ENCODE measurements at places on chromosomes 12 and 14.

- DNase-seq = no peak
Measured at GRCh38 chr12:93274937-93275336, 102.8 kb upstream of the NUDT4 start.

DNA sequence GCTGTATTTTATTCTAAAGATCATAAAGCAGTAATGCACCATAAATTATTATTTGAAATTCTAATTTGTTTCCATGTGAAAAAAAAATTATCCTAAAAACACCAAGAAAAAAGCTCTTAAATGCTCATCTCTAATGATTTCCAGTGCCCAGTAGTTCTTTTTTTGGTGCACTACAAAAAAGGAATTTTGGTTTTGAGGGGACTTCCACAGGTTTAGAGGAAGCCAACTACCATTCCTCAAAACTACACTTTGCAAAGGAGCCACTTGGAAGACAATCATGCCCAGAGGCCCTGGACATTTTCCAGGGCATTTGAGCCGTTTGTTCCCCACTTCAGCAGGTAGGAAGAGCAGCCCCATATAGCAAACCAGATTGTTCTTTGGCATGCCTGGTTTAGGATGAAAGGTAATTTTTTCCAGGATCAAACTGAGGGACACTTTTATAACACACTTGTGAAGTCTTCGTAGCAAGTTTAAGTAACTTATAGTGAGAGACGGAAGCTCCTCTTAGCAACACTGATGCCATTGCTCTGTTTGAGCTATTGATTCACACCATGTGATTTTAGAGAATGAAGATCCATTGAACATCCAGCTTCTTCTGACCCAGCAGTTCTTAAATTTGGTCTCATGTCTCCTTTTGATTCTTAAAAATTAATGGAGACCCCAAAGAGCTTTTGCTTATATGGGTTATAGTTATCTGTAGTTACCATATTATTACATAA lies 187.9 kb downstream of the ETV6 start:
- DNase-seq = no peak

- no peak for DNase-seq
Measured at GRCh38 chr12:92143686-92144630, 1.7 kb downstream of the BTG1 start.

DNA sequence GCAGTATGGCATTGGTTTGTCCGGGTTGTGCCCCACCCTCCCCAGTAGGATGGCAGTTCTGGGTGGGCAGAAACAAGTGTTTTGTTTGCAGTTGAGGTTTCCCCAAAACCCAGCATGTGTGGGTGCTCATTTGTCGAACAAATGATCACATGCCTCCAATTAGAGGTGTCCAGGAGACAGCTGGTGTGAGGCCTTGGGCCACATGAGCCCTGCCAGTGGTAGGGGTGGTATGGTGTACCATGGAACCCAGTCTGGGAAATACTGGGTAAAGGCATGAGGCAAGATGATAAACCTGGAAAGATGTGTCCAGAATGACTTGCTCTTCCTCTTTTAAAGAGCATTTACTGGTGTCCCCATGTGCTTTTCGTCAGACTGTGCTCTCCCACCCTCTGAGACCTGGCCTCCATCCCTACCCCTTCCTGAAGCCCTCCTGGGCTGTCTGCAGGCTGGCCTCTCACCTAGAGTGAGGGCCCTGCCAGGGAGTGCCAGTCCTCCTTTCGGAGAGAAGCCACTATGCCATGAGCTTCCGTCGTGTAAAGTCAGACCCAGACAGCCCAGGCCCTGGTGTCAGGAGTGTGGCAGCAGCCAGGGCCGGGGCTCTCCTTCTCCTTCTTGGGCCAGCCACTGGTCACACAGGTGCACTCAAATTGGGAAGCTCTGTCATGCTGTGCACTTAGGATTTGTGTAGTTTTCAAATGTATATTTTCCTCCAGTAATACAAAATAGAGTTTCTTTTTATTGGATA lies 17.6 kb downstream of the ANKRD9 start:
- DNase-seq = no peak

DNA sequence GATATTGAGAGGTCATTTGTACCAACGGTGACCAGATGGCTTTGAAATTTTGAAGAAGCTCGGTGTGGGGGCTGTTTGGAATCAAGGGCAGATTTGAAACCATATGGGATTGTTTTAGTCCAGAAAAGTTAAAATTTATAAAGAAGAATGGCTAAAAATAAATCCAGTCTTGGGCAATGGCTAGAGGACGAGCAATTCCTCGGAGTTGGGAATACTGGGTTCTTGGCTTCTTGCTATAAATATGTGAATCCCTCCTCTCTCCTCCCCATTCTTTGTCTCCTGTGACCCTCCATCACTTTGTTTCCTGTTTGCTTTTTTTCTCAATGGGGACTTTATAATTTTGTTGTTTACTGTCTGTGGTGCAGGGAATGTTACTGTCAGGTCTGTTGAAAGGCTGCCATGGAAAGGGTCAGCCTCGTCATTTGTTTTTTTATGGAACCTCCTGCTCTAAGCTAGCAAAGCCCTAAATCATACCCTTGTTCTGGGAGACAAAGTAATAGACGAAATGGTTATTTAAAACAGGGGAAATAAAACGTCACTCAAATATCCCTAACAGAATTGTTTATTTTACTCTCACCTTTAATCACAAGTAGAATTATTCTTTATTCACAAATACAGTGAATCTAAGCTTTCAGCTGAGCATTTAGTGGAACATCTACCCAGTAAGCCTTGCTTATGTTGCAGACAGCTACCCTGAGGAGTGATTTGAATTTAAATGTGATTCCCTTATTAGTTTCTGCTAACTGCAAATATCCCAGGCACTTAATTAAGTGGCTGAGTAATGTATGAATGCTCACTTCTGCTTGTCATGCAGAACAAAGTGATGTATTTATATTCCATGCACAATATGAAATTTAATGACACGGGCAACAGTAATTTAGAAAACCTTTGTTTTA lies 273.1 kb upstream of the NOVA1 start:
- no peak for DNase-seq

GRCh38 chr14:63737582-63738006 lies 9.7 kb upstream of the SGPP1 start:
- DNase-seq = peak; percentile 68

GRCh38 chr12:33267641-33268040 lies 172.0 kb downstream of the SYT10 start:
- no peak for DNase-seq

GRCh38 chr14:69493038-69493437 lies 8.5 kb downstream of the PLEKHD1 start:
- no peak for DNase-seq

DNA sequence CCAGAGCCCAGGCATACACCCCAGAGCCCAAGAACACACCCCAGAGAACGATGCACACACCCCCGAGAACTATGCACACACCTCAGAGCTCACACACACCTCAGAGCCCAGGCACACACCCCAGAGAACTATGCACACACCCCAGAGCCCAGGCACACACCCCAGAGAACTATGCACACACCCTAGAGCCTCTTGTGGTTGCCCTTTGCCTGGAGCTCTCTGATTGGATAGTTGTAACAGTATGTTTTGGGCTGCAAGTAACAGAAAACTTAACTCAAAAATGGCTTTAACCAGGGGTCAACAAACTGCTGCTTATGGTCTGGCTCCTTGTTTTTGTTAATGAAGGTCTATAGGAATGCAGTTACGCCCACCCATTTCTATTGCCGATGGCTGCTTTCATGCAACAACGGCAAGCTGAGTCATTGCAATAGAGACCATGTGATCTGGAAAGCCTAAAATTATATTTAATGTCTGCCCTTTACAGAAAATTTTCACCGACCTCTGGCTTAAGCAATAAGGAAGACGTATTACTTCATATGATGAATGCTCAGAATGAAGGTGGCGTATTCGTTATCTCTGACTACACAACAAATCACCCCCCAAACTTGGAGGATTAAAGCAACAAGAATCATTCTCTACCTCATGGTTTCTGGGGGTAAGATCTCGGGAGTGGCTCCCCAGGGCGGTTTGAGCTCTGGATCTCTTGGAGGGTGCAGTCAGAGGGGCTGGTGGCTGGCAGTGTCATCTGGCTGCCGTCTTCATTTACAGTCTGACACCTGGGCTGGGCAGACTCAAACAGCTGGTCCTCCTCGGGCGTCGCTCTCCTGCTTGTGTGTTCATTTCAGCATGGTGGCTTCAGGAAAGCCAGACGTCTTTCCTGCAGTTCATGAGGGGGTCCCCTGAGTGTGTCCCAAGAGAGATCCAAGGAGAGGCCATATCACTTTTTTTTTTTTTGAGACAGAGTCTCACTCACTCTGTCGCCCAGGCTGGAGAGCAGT lies 66.3 kb upstream of the NCOR2 start:
- DNase-seq = no peak

DNA sequence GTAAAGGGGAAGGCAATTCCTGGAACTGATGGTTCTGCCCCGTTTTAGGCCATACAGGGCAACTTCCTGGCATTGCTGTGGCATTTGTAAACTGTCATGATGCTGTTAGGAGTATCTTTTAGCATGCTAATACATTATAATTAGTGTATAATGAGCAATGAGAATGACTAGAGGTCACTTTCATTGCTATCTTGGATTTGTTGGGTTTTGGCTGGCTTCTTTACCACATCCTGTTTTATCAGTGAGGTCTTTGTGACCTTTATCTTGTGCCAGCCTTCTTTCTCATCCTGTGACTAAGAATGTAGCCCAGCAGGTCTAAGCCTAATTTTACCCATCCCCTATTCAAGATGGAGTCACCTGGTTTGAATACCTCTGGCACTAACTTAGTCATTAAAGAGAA lies 51.2 kb downstream of the TESPA1 start:
- DNase-seq = peak; percentile 2

- DNase-seq = no peak
Measured at GRCh38 chr12:1890810-1891209, 27.6 kb downstream of the CACNA2D4 start.

- no peak for DNase-seq
Measured at GRCh38 chr12:108046650-108047049, 82.4 kb upstream of the WSCD2 start.

DNA sequence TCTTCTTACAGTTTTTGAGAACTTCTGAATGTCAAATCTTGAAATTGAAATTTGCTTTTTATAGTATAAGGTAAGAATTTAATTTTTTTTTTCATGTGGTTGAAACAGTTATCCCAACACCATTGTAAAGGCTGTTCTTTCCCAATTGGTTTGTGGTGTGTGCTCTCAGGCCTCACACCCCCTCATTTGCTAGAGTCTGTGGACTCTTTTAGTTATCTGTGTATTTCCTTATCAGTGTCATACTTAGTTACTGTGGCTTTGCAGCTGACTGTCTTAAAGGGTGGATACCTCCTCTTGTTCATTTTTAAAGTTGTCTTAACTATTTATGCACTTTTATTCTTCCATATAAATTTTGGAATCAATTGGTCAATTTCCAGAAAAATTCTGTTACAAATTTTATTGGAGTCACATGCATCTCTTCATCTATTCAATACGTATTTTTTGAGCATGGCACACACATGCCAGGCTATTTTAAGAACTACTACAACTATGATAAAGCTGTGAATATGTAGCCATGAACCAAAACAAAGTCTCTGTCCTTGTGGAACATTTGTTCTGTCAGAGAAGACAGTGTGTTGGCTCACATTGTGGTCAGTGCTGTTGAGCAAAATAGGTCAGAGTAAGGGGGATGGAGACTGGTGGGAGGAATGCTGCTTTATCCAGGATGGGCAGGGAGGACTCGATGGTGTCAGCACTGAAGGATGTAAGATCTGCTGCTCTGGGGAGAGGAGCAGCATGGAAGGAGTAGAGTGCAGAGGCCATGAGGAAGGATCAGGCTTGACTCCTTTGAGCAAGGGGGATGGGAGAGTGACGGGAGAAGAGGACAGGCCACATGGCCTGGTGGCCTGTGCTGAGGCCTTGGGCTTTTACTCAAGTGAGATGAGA lies 24.1 kb downstream of the FGF23 start:
- no peak for DNase-seq

- DNase-seq = no peak
Measured at GRCh38 chr14:97993508-97994019, 1196.4 kb downstream of the VRK1 start.

DNA sequence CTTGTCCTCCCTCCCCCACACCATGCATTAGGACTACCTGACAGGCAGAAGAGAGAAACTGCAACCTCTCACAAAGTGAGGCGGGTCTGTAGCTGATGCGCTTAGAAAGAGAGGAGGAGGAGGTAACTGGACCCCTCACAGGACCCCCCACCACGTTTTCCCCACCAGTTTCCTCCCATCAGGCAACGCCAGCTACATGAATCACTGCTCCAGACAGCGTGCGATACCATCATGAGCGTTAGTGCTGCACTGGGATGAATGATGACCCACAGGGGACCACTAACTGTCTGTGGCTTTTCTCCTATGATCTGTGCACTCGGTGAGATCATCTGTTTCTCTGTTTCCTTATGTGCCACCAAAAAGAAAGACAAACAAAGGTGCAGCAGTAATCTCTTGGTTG lies 77.7 kb downstream of the KCNK10 start:
- no peak for DNase-seq

DNA sequence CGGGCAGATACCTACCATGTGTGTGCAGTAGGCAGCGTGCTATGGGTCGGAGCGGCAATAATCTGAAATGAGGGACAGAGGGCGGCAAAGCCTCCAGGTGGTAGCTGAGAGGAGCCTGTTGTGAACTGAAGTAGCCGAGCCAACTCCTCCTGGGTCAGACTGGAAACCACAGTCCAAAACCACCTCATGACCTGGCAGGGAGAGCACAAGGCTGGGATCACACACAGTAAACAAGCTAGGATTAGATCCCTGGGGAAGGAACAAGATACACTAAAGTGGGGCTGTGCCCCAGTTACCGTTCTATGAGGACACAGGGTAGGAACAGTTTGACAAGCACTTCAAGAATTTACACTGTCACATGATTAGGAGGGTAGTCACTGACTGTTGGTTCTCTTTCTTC lies 49.0 kb downstream of the AREL1 start:
- no peak for DNase-seq

DNA sequence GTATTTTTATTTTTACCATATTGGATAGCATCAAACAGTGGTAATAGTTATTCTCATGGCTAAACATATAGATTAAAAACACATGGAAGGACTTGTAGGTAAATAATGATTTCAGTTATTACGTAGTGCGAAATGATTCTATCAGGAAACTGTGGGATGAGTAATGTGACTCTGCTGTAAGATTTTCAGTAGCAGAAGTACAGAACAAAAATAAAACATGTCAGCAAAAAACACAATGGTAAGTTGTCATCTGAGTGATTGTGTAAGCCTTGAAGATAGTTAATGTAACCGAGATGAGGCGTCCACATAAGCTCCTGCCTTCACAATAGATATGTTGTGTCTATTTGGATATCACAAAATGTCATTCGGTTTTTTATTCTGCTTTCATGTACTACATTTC lies 99.8 kb downstream of the BORCS5 start:
- DNase-seq = no peak

- no peak for DNase-seq
Measured at GRCh38 chr14:105878554-105878953, 352.2 kb downstream of the TMEM121 start.

GRCh38 chr12:131591136-131591535 lies 119.8 kb upstream of the SFSWAP start:
- no peak for DNase-seq

GRCh38 chr14:37599507-37600368 lies 4.3 kb downstream of the TTC6 start:
- no peak for DNase-seq

- DNase-seq = peak; percentile 98
Measured at GRCh38 chr12:8026291-8026900, 6.1 kb upstream of the FOXJ2 start.

GRCh38 chr12:110639336-110640141 lies 25.6 kb downstream of the TCTN1 start:
- DNase-seq = no peak

- DNase-seq = no peak
Measured at GRCh38 chr14:38208618-38209562, 1.2 kb downstream of the SSTR1 start.

- DNase-seq = no peak
Measured at GRCh38 chr12:27564612-27565213, 40.7 kb downstream of the PPFIBP1 start.

- no peak for DNase-seq
Measured at GRCh38 chr14:24064091-24064795, 7.1 kb upstream of the CPNE6 start.
